ENCODE measurements at places on chromosomes 7 and 10. TPM values are rescaled to one million over a fixed set of nuclear protein-coding genes. Genes with fewer than 3 reads are reported as not detected.

The TAF5 gene
- total RNA-seq: 6.3 TPM

The PTPN20 gene
- not detected for total RNA-seq

The OR2A5 gene
- not detected for total RNA-seq

The GTF2IRD2 gene
- total RNA-seq: 11.2 TPM

The CYCS gene
- 156 TPM for total RNA-seq

The TRIM50 gene
- total RNA-seq: not detected

The OPN4 gene
- total RNA-seq: not detected

The PSMC2 gene
- 208 TPM for total RNA-seq

The HYAL4 gene
- total RNA-seq: 0.68 TPM

The GPR146 gene
- 1.8 TPM for total RNA-seq

DNA sequence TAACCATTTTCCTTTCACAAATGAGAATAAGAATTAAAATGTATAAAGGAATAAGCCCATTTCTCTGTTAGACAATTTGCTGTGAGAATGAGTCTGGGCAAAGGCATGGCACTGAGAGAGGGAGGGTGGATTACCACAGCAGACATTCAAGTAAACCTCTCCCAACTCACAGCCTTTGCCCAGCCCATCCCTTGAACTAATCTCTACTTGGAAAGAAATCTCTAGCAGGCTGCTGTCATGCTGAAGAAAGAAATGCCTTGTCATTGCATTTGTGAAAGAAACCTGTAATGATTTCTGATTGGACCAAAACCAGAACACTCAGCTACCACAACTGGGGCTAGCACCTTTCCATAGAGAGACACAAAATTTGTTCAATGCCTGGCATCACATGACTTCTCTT, 39.2 kb downstream of the CH25H start:
- DNase-seq: no peak
- no peaks in the 10 kb centered on the region for H3K4me1 ChIP-seq
- no peak overlapping the region for H3K27ac ChIP-seq
- H3K4me3 ChIP-seq: no peak overlapping the region

DNA sequence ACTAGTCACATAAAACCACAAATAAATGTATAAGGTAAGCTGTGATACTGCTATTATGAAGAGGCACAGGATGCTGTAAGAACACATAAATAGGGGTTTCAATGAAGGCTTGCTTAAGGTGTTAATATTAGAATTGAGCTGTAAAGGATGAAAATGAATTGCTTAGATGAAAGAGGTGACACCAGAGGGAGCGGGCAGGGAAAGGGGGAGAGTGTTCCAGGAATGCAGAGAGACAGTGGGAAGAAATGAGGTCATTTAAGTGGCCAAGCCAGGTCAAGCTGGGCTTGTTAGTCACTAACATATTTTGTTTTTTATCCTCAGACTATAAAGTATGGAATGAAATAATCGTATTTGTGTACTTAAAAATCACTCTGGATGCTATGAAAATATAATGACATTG, 193.5 kb downstream of the NRG3 start:
- H3K27me3 ChIP-seq: no peaks in the 10 kb centered on the region
- H3K27ac ChIP-seq: no peak overlapping the region
- no peak overlapping the region for H3K4me3 ChIP-seq
- H3K36me3 ChIP-seq: no peaks in the 10 kb centered on the region
- H3K4me1 ChIP-seq: no peaks in the 10 kb centered on the region

- no peak for DNase-seq
- no peak overlapping the region for H3K4me3 ChIP-seq
- no peaks in the 10 kb centered on the region for H3K36me3 ChIP-seq
- H3K27me3 ChIP-seq: no peaks in the 10 kb centered on the region
Measured at GRCh38 chr10:32360241-32360640, 13.3 kb upstream of the EPC1 start.

GRCh38 chr7:31494421-31494820, 19.5 kb upstream of the ITPRID1 start:
- no peak overlapping the region for H3K4me3 ChIP-seq
- H3K4me1 ChIP-seq: peaks cover 42% of the 10 kb centered on the region
- peak overlapping the region; percentile 68 for H3K27ac ChIP-seq
- no peaks in the 10 kb centered on the region for H3K27me3 ChIP-seq
- H3K36me3 ChIP-seq: no peaks in the 10 kb centered on the region
- no peak for DNase-seq

DNA sequence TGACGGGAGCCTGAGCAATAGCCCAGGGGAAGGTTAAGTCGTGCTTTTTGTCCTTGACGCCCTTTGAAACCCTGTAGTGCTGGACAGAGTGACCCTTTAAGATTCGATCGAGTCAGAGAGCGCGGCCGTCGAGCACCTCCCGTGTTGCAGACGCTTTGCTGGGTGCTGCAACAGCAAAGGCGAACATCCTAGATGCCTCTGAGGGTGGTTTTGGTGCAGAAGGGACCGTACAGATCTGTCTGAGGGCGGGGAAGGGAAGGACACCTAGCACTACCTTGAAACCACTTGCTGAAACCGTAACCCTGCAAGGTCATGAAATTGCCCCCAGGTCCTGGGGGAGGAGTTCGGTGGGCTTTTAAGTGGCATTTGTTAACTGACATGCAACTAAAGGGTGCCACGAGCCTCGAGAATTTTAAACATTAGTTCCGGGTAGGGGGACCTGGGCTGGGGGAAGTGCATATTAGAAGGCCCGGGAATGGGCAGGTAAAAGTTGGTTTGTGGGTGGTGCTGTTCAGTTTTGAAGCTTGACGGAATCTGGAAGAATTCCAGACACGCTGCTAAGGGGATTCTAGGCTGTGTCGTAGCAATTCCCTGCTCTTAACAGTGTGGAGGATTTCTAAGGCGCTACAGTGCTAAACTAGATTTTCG, 786 bp downstream of the ATP5F1C start:
- peak overlapping the region; percentile 100 for H3K4me3 ChIP-seq
- H3K4me1 ChIP-seq: peaks cover 8% of the 10 kb centered on the region
- no peaks in the 10 kb centered on the region for H3K36me3 ChIP-seq
- no peaks in the 10 kb centered on the region for H3K27me3 ChIP-seq
- peak; percentile 38 for DNase-seq
- H3K27ac ChIP-seq: no peak overlapping the region

- H3K36me3 ChIP-seq: no peaks in the 10 kb centered on the region
- no peak overlapping the region for H3K4me3 ChIP-seq
- H3K27me3 ChIP-seq: no peaks in the 10 kb centered on the region
- no peak overlapping the region for H3K27ac ChIP-seq
Measured at GRCh38 chr10:69349542-69349888, 67.2 kb downstream of the TACR2 start.

- H3K27me3 ChIP-seq: no peaks in the 10 kb centered on the region
- no peak for DNase-seq
- H3K36me3 ChIP-seq: no peaks in the 10 kb centered on the region
- H3K27ac ChIP-seq: no peak overlapping the region
- no peaks in the 10 kb centered on the region for H3K4me1 ChIP-seq
- no peak overlapping the region for H3K4me3 ChIP-seq
Measured at GRCh38 chr7:8042796-8043535, 74.4 kb downstream of the GLCCI1 start.

- no peaks in the 10 kb centered on the region for H3K27me3 ChIP-seq
- DNase-seq: no peak
- no peak overlapping the region for H3K27ac ChIP-seq
- no peaks in the 10 kb centered on the region for H3K36me3 ChIP-seq
- H3K4me1 ChIP-seq: no peaks in the 10 kb centered on the region
- H3K4me3 ChIP-seq: no peak overlapping the region
Measured at GRCh38 chr10:111446966-111447365, 370.1 kb downstream of the ADRA2A start.

DNA sequence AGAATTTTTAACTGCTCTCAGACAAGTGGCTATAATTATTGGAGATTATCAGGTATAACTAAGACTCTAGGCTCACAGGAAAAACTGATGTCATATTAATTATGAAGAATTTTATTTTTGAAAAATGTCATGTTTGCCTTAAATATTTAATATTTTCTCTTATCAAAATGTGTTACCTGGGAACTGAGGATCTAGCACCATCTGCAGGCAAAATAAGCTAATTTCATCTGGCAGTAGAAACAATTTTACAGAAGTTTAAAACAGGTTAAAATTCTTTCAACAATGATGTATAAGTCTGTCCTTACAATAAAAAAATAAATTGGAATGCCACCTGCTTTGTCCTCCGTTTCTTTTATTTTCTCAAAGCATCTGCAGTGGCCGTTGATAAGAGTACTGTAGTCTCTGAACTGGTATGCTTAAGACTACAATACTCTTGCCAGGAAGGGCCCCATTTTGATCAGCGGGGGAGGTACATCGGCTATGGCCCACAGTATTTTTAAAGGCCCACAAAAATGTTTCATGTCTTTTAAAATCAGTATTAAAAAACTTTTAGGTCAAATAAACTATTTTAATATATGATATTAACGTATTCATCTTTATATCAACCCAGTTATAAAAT, 81.3 kb downstream of the VWDE start:
- H3K4me1 ChIP-seq: no peaks in the 10 kb centered on the region
- no peaks in the 10 kb centered on the region for H3K36me3 ChIP-seq
- no peaks in the 10 kb centered on the region for H3K27me3 ChIP-seq
- no peak overlapping the region for H3K4me3 ChIP-seq

GRCh38 chr7:140607441-140607989, 33.1 kb downstream of the DENND2A start:
- no peaks in the 10 kb centered on the region for H3K4me1 ChIP-seq
- H3K27me3 ChIP-seq: no peaks in the 10 kb centered on the region
- H3K4me3 ChIP-seq: no peak overlapping the region
- H3K36me3 ChIP-seq: no peaks in the 10 kb centered on the region
- no peak for DNase-seq

GRCh38 chr10:6089334-6090219, 743 bp downstream of the RBM17 start:
- no peaks in the 10 kb centered on the region for H3K27me3 ChIP-seq
- no peaks in the 10 kb centered on the region for H3K4me1 ChIP-seq
- peak overlapping the region; percentile 97 for H3K4me3 ChIP-seq
- peak; percentile 63 for DNase-seq
- no peaks in the 10 kb centered on the region for H3K36me3 ChIP-seq

- no peak overlapping the region for H3K27ac ChIP-seq
- no peak overlapping the region for H3K4me3 ChIP-seq
- no peaks in the 10 kb centered on the region for H3K36me3 ChIP-seq
- H3K4me1 ChIP-seq: no peaks in the 10 kb centered on the region
Measured at GRCh38 chr10:132715776-132716680, 69.9 kb downstream of the NKX6-2 start.

GRCh38 chr7:44519546-44519945, 21.6 kb downstream of the NPC1L1 start:
- no peak for DNase-seq
- H3K4me3 ChIP-seq: no peak overlapping the region
- no peak overlapping the region for H3K27ac ChIP-seq
- no peaks in the 10 kb centered on the region for H3K4me1 ChIP-seq

GRCh38 chr10:43852149-43852548, 203.5 kb upstream of the ZNF32 start:
- no peak overlapping the region for H3K27ac ChIP-seq
- no peaks in the 10 kb centered on the region for H3K27me3 ChIP-seq
- peaks cover 11% of the 10 kb centered on the region for H3K4me1 ChIP-seq
- DNase-seq: no peak
- no peak overlapping the region for H3K4me3 ChIP-seq

- no peak for DNase-seq
- H3K27ac ChIP-seq: no peak overlapping the region
- H3K27me3 ChIP-seq: no peaks in the 10 kb centered on the region
- no peaks in the 10 kb centered on the region for H3K4me1 ChIP-seq
- H3K4me3 ChIP-seq: no peak overlapping the region
- no peaks in the 10 kb centered on the region for H3K36me3 ChIP-seq
Measured at GRCh38 chr7:35987016-35987415, 166.0 kb upstream of the EEPD1 start.

GRCh38 chr7:2008101-2008935, 224.4 kb downstream of the MAD1L1 start:
- no peak overlapping the region for H3K4me3 ChIP-seq
- peak; percentile 29 for DNase-seq
- no peak overlapping the region for H3K27ac ChIP-seq
- H3K27me3 ChIP-seq: no peaks in the 10 kb centered on the region
- H3K36me3 ChIP-seq: no peaks in the 10 kb centered on the region

- no peaks in the 10 kb centered on the region for H3K36me3 ChIP-seq
- no peak overlapping the region for H3K4me3 ChIP-seq
- no peaks in the 10 kb centered on the region for H3K27me3 ChIP-seq
- no peak for DNase-seq
- H3K27ac ChIP-seq: no peak overlapping the region
Measured at GRCh38 chr7:133936074-133936473, 191.1 kb upstream of the LRGUK start.

DNA sequence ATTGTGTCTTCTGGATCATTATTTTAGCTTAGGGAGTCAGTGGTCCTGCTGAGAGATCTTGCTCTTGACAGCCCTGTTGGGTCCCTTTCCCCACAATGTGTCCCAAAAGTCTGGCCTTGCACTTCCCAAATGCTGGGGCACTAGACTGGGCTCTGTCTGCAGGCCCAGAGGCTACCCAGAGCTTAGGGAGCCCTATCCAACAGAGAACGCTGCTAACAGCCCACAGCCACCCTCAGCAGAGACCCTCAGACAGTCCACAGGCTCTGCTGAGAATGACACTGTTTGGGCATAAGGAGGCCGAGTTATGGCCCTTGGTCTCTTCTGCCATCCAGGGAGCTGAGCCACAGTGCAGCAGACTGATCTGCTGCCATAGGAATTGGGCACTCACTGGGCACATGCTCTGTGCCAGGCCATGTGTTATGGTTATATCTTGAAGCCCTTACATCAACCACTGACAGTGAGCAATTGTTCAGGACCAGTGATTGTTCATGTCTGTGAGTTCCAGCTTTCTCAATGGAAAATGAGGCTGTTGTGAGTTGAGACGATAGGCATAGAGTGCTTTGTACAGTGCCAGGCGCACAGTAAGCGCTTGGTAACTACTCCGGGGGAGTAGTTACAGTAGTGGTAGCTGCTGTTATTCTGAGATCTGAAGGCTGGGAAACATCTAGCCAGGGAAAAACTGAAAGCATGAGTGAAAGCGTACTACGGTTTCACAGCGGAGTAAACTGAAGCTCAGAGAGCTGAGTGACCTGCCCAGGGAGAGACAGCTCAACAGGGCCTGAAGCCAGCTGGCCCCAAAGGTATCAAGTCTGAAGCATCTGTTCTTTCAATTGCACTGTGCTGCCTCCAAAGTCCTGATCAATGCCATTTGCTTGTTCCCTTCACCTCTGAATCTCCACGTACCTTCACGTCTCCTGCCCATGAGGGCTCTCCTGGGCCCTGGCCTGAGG, 77.6 kb upstream of the PRLHR start:
- DNase-seq: no peak
- H3K27me3 ChIP-seq: no peaks in the 10 kb centered on the region
- no peak overlapping the region for H3K4me3 ChIP-seq
- no peak overlapping the region for H3K27ac ChIP-seq
- no peaks in the 10 kb centered on the region for H3K36me3 ChIP-seq

GRCh38 chr7:2810682-2811415, 33.3 kb downstream of the GNA12 start:
- H3K4me1 ChIP-seq: peaks cover 27% of the 10 kb centered on the region
- DNase-seq: no peak
- H3K4me3 ChIP-seq: no peak overlapping the region
- H3K27ac ChIP-seq: peak overlapping the region; percentile 82

- H3K27ac ChIP-seq: no peak overlapping the region
- DNase-seq: no peak
- H3K4me1 ChIP-seq: peaks cover 8% of the 10 kb centered on the region
- no peak overlapping the region for H3K4me3 ChIP-seq
- H3K27me3 ChIP-seq: no peaks in the 10 kb centered on the region
- H3K36me3 ChIP-seq: no peaks in the 10 kb centered on the region
Measured at GRCh38 chr10:97590748-97591495, 1.4 kb downstream of the C10orf62 start.

- H3K4me1 ChIP-seq: peaks cover 35% of the 10 kb centered on the region
- no peak overlapping the region for H3K4me3 ChIP-seq
- H3K27me3 ChIP-seq: no peaks in the 10 kb centered on the region
- H3K36me3 ChIP-seq: no peaks in the 10 kb centered on the region
- no peak overlapping the region for H3K27ac ChIP-seq
Measured at GRCh38 chr10:22899307-22899706, 28.5 kb upstream of the ARMC3 start.

- no peak overlapping the region for H3K4me3 ChIP-seq
- 0 out of 2 replicates have a peak, but pooled peaks cover 1% of the 10 kb centered on the region for H3K36me3 ChIP-seq
- no peaks in the 10 kb centered on the region for H3K4me1 ChIP-seq
- no peak for DNase-seq
Measured at GRCh38 chr7:30613366-30614325, 19.0 kb downstream of the GARS1 start.

Data from Caco-2 (cell line).